ENCODE measurements at places on chromosomes 4 and X.

GRCh38 chrX:70434914-70435586, 9.6 kb upstream of the DLG3 start:
- DNase-seq: peak; percentile 80

- DNase-seq: no peak
Measured at GRCh38 chr4:7294176-7294756, 101.9 kb downstream of the SORCS2 start.

GRCh38 chrX:24969812-24970211, 46.0 kb downstream of the ARX start:
- no peak for DNase-seq

- peak; percentile 79 for DNase-seq
Measured at GRCh38 chrX:48957477-48957826, at the start of gene OTUD5. TSS of gene OTUD5 (minus strand) at chrX:48957607. CDS start at chrX:48957570, 37 bp downstream.

DNA sequence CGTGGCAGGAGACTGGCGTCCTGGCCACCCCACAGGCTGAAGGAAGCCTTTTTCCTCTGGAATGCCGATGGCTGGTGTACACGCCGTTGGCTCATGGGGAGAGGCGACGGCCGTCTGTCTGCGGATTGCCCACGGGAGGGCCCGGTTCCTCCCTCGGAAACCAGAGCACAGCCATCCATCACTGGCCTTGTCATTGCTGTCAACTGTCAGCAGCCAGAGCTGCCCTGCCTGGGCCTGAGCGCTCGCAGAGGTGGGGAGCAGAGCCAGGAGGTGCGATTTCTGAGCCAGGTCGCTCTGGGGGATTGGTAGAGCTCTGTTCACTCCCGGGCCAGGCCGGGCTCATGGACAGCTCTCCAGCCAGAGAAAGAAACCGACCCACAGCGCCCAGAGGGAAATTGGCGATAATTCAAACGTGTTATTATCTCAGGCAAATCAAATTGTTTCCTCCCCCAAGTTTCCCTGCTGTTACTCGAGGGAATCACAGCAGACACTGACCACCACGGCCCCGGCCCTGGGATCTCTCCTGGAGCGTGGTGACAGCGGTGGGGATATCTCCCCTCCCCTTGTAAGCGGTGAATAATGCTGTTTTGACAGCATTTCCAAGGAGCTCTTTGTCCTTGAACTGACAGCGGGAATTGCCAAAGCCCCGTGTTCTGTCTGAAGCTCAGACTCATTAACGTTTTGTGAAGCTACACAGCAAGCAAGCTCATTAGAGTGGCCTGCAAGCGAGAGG, 220.9 kb upstream of the PSAPL1 start:
- no peak for DNase-seq

GRCh38 chr4:1910643-1911042, 39.5 kb downstream of the NSD2 start:
- no peak for DNase-seq

DNA sequence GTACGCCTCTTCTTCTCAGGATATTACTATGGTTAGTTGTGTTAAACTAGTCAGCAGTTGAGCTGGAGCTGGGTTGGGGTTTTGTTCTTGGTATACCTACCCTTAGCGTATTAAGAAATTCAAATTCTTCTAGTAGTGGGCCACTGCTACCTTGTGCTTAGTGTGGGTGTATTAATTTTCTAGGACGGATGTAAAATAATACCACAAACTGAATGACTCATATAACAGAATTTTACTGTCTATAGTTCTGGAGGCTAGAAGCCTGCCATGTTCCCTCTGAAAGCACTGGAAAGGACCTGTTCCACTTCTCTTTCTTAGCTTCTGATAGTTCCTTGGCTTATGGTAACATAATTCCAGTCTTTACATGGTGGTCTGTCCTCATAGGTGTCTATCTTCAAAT, 1274.7 kb downstream of the ADGRL3 start:
- no peak for DNase-seq

All from tibial artery (tissue), 4 donors.